ENCODE measurements at places on chromosomes 13 and 19.

DNA sequence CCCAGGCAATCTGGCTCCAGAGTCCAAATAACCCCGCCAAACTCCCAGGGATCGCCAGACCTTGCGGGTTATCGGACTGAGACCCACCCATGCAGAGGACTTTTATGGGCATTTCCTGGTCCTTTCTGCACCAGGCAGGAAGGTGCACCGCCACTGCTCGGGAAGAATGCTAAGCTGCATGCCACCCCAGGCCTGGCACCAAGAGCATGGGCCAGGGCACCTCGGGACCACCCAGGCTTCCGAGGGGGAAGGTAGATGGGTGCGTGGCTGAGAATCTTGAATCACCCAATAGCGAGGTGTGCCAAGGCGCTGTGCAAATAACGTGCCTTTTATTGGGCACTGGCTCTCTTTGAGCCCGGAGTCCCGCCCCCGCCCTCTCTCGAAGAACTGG lies 422 bp upstream of the ZNF575 start:
- DNase-seq: peak; percentile 70

DNA sequence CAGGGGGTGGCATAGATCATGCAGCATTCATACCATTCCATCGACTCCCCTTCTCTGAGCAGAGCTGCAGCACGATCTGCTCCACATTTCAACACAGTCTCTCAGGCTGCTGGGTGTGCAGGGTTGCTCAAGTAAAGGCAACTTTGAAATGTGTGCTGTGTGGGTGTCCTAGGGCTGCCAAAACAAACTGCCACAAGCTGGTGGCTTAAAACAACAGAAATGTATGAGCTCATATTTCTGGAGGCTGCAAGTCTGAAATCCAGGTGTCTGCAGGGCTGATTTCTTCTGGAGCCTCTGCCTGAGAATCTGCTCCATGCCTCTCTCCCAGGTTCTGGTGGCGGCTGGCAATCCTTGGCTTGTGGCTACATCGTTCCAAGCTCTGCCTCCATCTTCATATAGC lies 63.7 kb upstream of the WDFY2 start:
- DNase-seq: no peak

GRCh38 chr13:27007166-27007565 lies 164.4 kb downstream of the USP12 start:
- no peak for DNase-seq

DNA sequence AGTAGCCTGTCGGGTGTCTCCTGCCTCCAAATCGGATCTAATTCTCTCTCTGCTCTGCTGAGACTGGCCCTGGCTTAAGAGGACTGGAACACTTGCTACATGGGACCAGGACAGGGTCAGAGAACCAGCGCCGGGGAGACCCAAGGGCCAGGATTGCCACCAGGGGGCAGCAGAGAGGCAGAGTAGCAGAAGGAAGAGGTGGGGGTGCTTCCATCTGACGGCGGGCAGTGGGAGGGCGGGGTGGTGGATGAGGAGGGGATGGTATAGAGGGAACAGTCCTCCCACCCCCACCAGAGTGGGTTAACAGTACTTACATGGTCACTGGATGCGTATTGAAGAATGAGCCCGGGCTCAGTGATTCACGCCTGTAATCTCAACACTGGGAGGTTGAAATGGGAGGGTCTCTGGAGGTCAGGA lies 11.9 kb downstream of the SELENOW start:
- peak; percentile 82 for DNase-seq

DNA sequence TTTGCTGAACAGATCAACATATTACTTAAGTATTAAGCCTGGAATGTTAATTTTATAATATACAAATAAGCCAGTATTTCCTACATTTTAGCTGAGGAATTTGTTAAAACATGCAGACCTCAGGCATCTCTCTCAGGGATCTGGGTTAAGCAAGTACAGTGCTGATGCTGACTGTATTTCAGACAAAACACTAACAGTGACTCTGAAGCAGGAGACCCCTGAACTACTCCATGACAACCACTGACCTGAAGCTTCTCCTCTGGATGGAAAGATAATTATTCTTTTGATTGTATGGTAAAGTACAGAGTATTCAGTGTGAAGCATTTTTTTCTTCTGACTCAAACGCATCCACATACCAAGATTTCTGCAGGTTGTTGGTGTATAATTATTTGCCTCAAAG lies 680.8 kb downstream of the LIG4 start:
- no peak for DNase-seq

- DNase-seq: no peak
These were observed 62.4 kb downstream of the TEX29 start for GRCh38 chr13:111382877-111383276.

GRCh38 chr19:28794301-28794700 lies 418.6 kb downstream of the UQCRFS1 start:
- DNase-seq: no peak

- peak; percentile 45 for DNase-seq
These were observed 347.2 kb downstream of the ZNF536 start for GRCh38 chr19:30719189-30719998.

DNA sequence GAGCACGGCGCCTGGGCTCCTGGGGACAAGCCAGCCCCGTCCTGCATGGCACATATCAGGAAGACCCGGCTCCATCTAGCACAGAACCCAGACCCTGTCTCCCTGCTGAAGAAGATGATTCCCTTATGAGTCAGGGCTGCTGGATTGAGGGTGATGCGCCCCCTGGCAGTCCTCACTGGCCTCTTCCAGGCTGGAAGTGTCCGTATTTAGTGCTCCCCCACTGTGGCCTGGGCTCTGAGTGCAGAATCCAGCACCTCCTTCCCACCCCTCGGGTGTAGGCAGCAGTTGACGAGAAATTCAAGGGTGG lies 14.9 kb downstream of the COMP start:
- no peak for DNase-seq

- no peak for DNase-seq
These were observed 33.6 kb downstream of the CEBPG start for GRCh38 chr19:33407140-33407551.

- DNase-seq: no peak
These were observed 521.5 kb upstream of the SPRY2 start for GRCh38 chr13:80862456-80862855.

DNA sequence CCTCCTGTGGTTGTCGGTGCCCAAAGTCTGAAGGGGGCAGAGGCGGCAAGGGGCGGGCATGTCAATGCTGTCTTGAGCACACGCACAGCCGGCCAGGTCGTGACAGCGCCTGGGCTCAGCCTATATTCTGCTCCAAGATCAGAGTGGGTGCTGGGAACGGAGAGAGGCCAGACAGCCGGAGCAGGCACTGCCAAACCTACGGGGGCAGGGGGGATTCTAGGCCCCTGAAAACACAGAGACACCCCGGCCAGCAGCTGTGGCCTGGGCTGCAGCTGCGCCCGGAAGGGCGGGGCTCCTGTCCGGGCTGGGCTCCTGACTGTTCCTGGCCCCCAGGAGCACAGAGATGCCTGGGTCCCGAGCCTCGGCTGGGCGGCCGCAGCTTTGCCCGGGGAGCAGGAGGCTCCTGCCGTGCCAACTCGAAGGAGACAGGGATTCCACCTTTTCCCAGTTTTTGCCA lies 2662.9 kb upstream of the PCDH20 start:
- no peak for DNase-seq

DNA sequence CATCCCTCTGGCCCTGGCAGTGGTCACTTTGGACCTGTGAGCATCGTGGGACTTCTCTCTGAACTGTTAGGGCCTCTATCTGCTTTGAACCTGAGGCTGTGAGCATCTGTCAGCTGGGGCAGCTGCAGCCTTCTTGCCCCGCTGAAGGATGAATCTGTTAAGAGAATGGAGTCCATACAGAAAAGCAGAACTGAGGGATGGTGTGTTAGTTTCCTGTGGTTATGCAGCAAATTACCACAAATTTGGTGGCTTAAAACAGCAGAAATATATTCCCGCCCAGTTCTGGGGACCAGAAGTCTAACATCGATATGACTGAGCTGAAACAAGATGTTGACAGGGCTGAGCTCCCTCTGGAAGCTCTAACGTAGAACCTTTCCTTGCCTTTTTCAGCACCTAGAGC lies 1.6 kb upstream of the ZNF497 start:
- no peak for DNase-seq

DNA sequence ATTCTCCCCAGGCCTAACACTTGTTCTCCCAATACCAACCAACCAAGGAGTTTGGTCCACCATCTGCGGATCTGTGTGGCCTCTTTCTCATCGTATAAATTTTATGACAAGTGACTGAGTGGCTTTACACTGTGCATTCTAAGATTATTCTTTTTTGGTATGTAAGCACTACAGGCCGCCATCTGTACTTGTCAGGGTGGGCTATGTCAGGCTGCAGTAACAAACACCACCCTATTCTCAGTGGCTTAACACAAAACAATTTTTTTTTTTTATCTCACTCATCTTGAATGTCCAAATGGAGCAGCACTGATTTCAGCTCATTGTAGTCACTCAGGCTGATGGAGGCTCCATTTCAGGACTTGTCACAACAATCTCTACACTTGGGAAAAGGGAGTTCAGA lies 412.7 kb upstream of the MIR17HG start:
- no peak for DNase-seq

- DNase-seq: no peak
These were observed 20.3 kb downstream of the FLT1 start for GRCh38 chr13:28474491-28475134.

GRCh38 chr13:99191336-99191899 lies 9.2 kb upstream of the UBAC2 start:
- no peak for DNase-seq

DNA sequence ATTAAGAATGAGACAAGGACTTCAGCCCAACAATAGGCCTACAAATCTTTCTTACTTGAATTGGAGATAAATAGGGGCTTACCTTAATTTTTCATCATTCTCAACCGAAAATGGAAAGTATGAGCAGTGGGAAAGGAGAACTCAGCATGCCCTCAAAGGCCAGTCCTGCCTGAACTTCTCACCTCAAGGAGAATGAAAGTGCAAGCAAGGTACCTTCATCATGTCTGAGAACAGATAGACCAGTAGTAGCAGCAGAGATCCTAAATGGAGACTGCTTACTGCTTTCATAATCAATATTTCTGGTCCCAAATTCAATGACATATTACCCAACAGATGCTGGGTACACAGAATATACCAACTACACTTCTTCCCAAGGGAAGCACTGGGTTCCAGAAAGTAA lies 194.0 kb upstream of the SLITRK1 start:
- DNase-seq: no peak

- peak; percentile 75 for DNase-seq
These were observed 29.0 kb downstream of the CARS2 start for GRCh38 chr13:110676595-110677587.

GRCh38 chr13:98782654-98783053 lies 30.2 kb upstream of the SLC15A1 start:
- DNase-seq: no peak

DNA sequence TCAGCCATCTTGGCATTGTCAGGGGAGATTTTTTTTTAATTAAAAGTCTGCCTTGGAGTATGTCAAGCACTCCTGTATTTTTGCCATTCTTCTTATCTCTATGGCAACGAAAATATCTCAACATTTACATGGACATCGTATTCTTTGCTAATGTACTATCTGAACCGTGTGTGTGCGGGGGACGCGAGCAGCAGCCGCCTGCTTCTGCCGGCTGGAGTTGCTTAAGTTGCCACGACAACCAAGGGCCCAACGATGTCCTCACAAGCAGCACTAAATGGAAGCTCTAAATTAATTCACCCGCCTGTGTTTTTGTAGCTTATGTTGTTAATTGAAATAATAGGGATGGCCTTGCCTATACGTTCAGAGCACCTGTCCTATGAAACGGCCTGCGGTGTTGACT lies 309.5 kb downstream of the TEX29 start:
- no peak for DNase-seq

GRCh38 chr13:106096661-106097092 lies 438.8 kb downstream of the EFNB2 start:
- no peak for DNase-seq

DNA sequence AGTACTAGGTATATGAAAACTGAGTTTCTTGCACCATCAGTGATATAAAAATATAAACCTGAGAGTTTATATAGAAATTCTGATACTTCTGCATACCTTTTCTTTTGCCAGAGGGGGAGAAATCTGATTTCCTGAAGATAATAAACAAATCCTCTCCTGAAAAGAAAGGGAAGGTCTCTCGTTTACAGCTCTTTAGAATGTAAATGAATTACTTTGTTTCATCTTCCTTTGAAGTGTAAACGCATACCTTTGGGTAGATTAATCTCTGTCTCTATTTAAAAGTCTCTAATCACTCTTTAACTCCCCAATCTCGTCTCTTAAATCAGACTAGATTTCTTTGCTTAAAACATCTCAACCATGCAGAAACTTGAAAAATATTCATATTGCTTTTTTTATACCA lies 1092.9 kb downstream of the SLITRK5 start:
- no peak for DNase-seq

DNA sequence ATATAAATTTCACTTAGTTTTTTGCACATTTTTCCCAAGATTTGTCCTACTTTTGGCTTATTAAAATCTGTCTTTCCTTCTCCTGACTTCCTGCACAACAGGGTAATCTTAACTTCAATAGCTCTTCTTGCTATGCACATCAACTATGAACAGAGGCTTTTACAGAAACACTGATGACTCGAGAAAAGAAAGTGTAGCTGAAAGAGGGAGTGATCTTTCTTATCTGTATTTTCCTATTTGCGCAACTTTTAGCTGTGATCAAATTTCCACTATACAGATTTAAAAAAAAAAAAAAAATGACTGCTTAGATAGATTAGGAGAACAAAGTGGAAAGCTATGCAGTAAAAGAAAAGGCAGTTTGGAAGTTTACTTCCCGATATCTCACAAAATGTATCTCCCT lies 406.9 kb downstream of the LIG4 start:
- no peak for DNase-seq

GRCh38 chr13:31545616-31546015 lies 193.7 kb upstream of the RXFP2 start:
- DNase-seq: no peak

GRCh38 chr19:32070101-32070500 lies 275.3 kb upstream of the ZNF507 start:
- DNase-seq: no peak

DNA sequence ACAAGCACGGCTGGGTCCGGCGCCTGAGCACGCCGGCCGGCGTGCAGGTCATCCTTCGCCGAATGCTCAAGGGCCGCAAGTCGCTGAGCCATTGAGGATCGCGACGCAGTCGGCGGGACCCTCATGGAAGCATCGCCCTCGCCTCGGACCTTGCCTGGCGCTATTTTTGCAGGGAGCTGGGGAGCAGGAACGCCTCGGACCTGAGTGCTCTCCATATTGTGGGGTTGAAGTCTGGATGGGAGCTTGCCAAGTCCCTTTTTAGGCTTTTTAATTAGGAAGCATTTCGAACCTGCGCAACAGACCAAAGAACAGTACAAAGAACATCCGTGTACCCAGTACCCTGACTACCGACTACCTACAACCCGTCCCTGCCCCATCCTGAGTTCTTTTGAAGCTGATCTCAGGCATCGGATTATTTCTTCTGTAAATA lies 628 bp downstream of the MRPL34 start:
- no peak for DNase-seq

GRCh38 chr13:75120085-75120484 lies 361.9 kb downstream of the TBC1D4 start:
- DNase-seq: no peak

- DNase-seq: peak; percentile 68
These were observed 28.4 kb downstream of the UBAC2 start for GRCh38 chr13:99228737-99229691.
